ENCODE measurements at places on chromosomes 2 and 18. TPM values are rescaled to one million over a fixed set of nuclear protein-coding genes. Genes with fewer than 3 reads are reported as not detected.

Gene SH3RF3
- 2.5 TPM for total RNA-seq

DNA sequence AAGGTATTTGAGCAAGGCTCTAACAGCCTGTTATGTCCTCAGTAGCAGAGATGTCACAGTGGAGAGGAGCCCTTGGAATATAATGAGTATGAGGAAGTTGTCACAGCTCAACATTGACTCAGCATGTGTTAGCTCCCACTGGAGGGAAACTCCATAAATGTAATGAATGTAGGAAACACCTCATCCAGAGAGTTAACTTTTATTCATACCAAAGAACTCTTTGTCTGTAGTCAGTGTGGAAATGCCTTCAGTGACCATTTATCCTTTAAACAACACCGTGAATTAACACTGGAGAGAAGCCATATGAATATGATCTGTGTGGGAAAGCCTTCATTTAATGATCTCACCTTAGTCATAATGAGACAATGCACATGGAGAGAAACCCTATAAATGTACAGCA is 59.7 kb downstream of the CYP1B1 start:
- no peak overlapping the region for H3K4me3 ChIP-seq
- H3K27me3 ChIP-seq: no peaks in the 10 kb centered on the region
- H3K27ac ChIP-seq: no peak overlapping the region
- peaks cover 6% of the 10 kb centered on the region for H3K36me3 ChIP-seq

DNA sequence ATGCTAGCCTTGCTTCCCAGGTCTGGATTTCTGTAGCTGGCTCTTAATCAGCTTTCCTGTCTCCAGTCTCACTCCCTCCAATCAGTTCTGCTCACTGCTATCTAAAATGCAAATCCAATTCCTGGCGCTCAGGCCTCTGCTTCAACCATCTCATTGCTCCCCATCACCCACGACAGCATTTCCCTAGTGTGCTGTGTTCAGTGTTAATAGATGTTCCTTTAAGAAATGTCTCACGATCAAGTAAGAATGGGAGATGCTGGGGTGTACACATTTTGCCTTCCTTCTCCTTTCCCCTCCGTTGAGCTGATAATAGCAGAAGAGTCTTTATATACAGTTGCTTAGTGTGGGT is 1.6 kb upstream of the PUM2 start:
- no peak for DNase-seq
- H3K4me1 ChIP-seq: peaks cover 27% of the 10 kb centered on the region
- no peaks in the 10 kb centered on the region for H3K27me3 ChIP-seq

- H3K27ac ChIP-seq: no peak overlapping the region
- H3K4me1 ChIP-seq: peaks cover 27% of the 10 kb centered on the region
- H3K4me3 ChIP-seq: no peak overlapping the region
- peaks cover 16% of the 10 kb centered on the region for H3K27me3 ChIP-seq
Observed at GRCh38 chr2:105509269-105510086, 110.6 kb upstream of the FHL2 start.

DNA sequence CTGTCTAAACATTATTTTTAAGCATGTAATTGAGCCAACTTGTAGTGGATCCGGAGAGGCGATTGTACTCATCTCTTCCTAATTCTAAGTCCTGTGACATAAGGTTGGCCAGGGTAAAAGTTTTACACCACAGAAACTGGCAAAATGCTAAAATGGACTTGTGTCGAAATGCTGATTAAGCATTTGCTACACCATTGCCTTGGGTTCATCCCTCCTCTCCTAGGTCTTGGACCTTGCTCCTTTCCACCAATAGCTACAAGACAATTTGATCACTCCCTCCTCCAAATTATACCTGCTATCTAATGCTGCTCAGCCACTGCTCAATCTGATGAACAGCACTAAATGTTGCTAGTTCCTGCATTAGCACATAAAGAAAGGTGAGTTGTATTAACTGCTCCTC is 132.7 kb upstream of the EPC2 start:
- no peak overlapping the region for H3K4me3 ChIP-seq
- no peak overlapping the region for H3K27ac ChIP-seq
- H3K27me3 ChIP-seq: no peaks in the 10 kb centered on the region
- no peak for DNase-seq
- peaks cover 5% of the 10 kb centered on the region for H3K36me3 ChIP-seq

Gene ZNF2
- total RNA-seq: 4.2 TPM

GRCh38 chr18:28189400-28190239 is 12.7 kb upstream of the CDH2 start:
- H3K27me3 ChIP-seq: no peaks in the 10 kb centered on the region
- H3K4me1 ChIP-seq: no peaks in the 10 kb centered on the region

DNA sequence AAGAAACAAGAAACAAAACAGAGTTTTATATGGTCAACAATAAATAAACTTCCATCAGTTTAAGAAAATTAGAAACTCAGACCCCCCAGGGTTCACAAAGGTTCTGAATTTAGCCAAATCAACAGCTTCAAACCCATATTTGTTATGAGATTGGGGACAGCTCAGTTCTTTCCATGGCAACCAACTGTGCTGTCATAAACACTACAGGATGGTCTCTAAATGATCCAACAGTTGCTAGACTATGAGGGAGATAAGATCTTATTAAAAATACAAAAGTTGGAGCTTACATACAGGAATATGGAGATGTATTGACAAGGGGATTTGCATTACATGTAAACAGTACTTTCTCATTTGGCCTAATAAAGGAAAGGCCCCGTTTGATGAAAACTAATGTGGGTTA is 154.6 kb upstream of the CTAGE1 start:
- peaks cover 16% of the 10 kb centered on the region for H3K27me3 ChIP-seq
- H3K4me3 ChIP-seq: no peak overlapping the region
- no peaks in the 10 kb centered on the region for H3K4me1 ChIP-seq
- no peak overlapping the region for H3K27ac ChIP-seq
- no peak for DNase-seq
- no peaks in the 10 kb centered on the region for H3K36me3 ChIP-seq

DNA sequence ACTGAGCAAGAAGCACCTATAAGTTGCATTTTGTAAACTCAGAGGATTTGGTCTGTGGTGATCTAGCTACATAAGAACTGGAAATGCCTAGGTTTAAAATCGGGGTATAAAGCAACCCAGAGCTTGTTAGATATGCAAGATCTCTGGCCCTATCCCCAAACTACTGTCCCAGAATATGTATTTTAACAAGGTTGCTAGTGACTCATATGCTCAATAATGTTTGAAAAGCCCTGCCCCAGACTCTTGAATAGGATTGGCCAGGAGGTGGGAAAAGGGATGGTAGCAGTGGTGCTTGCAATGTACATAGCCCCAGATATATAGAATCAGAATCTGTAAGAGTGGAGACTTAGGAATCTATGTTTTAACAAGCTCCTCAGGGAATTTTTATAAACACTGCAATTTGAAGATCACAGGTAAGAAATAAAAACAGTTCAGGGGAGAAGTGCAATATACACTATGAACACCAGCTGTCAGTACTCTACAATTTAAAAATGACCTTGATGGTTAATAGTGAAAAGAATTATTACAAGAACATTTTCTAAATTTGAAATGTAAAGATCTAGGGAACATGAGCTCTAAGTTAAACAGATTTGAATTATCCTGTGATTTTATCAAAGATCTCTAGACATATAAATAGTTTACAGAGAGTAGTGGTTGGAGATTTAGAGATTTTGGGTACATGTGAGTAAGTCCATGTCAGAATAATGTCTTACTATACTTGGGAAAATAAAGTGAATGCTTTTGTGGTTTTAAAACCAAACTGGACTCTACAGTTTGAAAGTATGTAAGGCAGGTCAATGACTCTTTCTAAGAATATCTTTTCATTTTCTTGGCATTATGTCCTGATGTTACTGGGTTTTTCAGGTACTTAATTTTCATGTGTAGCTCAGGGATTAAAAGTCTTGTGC is 7.7 kb upstream of the MMADHC start:
- H3K27me3 ChIP-seq: no peaks in the 10 kb centered on the region
- H3K4me1 ChIP-seq: peaks cover 46% of the 10 kb centered on the region
- peak overlapping the region; percentile 34 for H3K4me3 ChIP-seq
- DNase-seq: no peak
- no peaks in the 10 kb centered on the region for H3K36me3 ChIP-seq

DNA sequence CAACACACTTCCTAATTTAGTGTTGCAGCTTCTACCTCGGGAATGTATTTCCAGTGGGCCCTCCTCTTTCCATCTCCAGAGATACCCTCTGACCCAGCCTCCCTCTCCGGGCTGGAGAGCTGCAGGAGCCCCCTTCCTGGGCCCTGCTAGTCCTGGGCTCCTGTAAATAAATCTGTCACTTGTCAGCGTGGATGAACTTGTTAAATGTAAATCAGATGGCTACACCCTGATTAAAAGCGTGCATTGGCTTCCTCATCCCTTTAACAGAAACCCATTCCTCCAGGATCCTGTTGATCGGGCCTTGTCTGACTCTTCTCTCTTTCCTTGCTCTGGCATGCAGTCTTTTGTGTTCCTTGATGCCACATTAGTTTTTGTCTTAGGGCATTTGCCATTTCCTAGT is 2.4 kb downstream of the ZNF236 start:
- H3K36me3 ChIP-seq: peaks cover 15% of the 10 kb centered on the region
- H3K4me3 ChIP-seq: peak overlapping the region; percentile 90
- no peaks in the 10 kb centered on the region for H3K27me3 ChIP-seq
- peak overlapping the region; percentile 66 for H3K27ac ChIP-seq

Measured in type B pancreatic cell (in vitro differentiated cells).